ENCODE measurements at places on chromosomes 1 and 21. TPM values are rescaled to one million over a fixed set of nuclear protein-coding genes. Genes with fewer than 3 reads are reported as not detected.

- H3K4me3 ChIP-seq, result no peak overlapping the region
- no peaks in the 10 kb centered on the region for H3K36me3 ChIP-seq
- H3K27me3 ChIP-seq, result peaks cover under 1% of the 10 kb centered on the region
- peaks cover under 1% of the 10 kb centered on the region for H3K4me1 ChIP-seq
- no peak for DNase-seq
- H3K27ac ChIP-seq, result no peak overlapping the region
Observed at GRCh38 chr1:17397910-17398695, 26.1 kb downstream of the PADI6 start.

DNA sequence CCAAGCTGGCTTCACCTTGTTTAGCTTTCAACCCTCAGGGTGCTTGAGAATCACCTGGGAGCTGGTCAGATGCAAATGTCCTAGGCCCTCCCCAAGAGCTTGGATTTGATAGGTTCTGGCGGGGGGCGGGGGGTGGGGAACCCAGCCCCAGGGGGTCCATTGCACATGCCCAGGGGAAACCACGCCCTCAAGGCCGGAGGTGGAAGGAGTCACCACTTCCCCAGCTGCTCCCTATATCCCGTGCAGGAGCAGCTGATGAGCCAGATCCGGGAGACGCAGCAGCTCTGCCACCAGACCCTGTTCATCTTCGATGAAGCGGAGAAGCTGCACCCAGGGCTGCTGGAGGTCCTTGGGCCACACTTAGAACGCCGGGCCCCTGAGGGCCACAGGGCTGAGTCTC is 5.8 kb downstream of the TOR3A start:
- no peak overlapping the region for H3K4me3 ChIP-seq
- H3K4me1 ChIP-seq, result peaks cover 9% of the 10 kb centered on the region
- no peaks in the 10 kb centered on the region for H3K27me3 ChIP-seq

- no peak overlapping the region for H3K27ac ChIP-seq
- H3K36me3 ChIP-seq, result no peaks in the 10 kb centered on the region
- no peaks in the 10 kb centered on the region for H3K27me3 ChIP-seq
- no peak overlapping the region for H3K4me3 ChIP-seq
- no peaks in the 10 kb centered on the region for H3K4me1 ChIP-seq
Observed at GRCh38 chr1:79726911-79727310, 720.4 kb upstream of the ADGRL4 start.

- H3K27me3 ChIP-seq, result no peaks in the 10 kb centered on the region
- H3K4me1 ChIP-seq, result peaks cover 31% of the 10 kb centered on the region
Observed at GRCh38 chr1:161932668-161933067, 91.0 kb downstream of the OLFML2B start.

DNA sequence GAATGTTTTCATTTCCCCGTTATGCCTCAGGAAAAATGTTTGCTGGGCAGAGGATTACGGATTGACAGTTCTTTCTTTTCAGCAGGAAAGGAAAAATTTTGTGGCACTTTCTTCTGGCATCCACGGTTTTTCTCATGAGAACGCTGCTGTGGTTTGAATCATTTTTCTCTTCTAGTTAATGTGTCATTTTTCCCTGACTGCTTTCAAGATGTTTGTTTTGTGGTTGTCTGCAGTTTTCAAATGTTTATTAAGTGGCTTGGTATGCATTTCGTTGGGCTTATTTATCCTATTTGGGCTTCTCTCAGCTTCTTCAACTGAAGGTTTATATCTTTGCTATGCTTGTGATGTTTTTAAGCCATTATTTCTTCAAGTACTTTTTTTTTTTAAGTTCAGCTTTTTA is 359.0 kb downstream of the RGS7 start:
- no peaks in the 10 kb centered on the region for H3K36me3 ChIP-seq
- H3K27ac ChIP-seq, result no peak overlapping the region
- no peak for DNase-seq
- no peaks in the 10 kb centered on the region for H3K27me3 ChIP-seq
- H3K4me1 ChIP-seq, result no peaks in the 10 kb centered on the region

DNA sequence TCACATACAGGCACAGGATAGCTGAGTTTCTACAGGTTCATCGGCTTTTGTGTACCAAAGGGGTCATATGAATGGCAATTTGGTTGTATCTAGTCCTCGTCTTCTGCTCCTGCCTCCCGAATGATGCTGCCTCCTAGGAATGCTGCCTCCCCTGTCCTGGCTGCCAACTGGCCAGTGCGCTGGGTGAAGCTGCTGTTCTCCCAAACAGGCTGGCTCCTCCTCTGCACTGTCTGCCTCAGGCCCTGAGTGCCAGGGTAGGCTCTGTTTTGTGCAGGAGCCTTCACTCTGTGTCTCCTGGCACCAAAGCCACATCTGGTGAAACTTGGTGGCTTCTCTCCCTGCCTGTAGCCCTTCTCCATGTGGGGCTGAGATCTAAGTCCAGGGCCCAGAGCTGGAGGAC is 60.3 kb downstream of the RHOU start:
- DNase-seq, result no peak
- no peaks in the 10 kb centered on the region for H3K27me3 ChIP-seq
- H3K4me3 ChIP-seq, result peak overlapping the region; percentile 56
- H3K36me3 ChIP-seq, result peaks cover 18% of the 10 kb centered on the region
- H3K4me1 ChIP-seq, result peaks cover 36% of the 10 kb centered on the region

GRCh38 chr21:42158846-42159245 is 60.1 kb upstream of the ABCG1 start:
- peaks cover 26% of the 10 kb centered on the region for H3K4me1 ChIP-seq
- no peak overlapping the region for H3K27ac ChIP-seq

DNA sequence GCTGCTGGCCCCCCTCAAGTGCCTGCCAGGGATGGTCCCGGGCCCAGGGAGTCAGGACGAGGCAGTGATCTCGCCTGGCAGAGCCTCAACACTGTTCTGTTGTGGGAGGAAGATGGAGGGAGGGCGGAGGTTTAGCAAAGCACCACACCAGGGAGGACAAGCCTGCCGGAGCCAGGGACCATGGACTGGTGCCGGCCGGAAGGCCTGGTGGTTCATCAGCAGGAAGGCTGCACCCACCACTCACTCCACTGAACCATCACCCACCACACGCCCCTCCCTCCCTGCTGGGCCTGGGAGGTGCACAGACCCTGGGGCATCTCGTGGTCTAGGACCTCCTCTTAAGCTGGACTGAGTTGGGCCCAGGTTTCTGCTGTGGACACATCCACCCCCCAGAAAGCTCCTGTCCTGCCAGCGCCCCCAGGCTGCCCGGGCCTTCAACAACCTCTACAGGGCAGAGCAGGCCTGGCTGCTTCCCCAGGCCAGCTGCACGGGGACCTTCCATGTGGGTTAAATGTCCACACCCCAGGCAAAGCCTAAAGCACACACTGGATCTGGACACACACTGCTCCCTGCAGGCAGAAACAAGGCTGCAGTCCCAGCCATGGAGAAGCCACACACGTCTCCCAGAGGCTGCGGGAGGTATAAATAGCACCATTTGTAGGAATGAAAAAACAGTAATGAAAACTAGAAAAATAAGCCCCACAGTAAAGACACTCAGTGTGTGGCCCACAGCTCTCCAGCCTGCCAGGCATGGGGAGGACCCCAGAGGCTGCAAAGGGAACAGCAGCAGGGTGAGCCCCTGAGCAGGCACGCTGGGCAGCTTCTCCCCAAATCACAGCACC is 10.4 kb upstream of the TMEM240 start:
- H3K4me1 ChIP-seq, result peaks cover 2% of the 10 kb centered on the region
- H3K27me3 ChIP-seq, result no peaks in the 10 kb centered on the region
- H3K4me3 ChIP-seq, result no peak overlapping the region
- H3K36me3 ChIP-seq, result no peaks in the 10 kb centered on the region

DNA sequence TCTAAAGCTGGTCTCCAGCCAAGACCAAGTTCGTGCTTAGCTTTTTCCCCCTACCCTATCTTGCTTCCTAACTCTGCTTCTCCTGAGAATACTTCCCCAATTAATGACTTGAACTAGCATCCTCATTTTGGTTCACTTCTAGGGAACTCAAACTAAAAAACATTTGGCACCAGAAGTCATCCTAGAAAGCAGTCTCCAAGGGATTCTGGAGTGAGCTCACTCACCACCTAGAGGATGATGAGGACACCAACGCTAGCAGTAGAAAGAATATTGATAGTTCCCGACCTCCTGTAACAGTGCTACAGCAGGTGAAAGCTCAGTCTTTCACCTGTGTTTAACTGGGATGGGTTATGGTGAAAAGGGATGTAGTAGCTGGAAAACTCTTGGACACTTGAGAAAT is 4.7 kb upstream of the PSMB2 start:
- H3K27me3 ChIP-seq, result peaks cover 63% of the 10 kb centered on the region
- peaks cover 4% of the 10 kb centered on the region for H3K4me1 ChIP-seq
- no peak overlapping the region for H3K4me3 ChIP-seq

DNA sequence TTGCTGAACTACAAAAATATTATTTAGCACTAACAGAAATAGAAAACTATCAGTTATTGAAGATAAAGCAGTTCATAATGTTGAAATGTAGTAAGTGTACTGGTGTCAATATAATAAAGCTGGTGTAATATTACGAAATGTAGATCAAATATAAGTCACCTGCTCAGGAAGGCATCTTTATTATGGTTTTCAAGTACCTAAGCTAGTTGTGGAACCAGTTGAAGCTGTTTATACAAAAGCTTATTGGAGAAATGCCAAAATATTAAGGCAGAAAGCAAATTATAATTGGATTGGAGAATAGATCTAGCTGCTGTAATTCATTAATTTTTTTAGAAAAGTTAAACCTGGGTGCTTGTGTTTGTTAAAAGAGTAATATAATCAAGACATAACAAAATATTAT is 6.2 kb upstream of the MARK1 start:
- H3K27ac ChIP-seq, result no peak overlapping the region
- no peaks in the 10 kb centered on the region for H3K4me1 ChIP-seq
- H3K27me3 ChIP-seq, result peaks cover 34% of the 10 kb centered on the region
- no peak for DNase-seq

DNA sequence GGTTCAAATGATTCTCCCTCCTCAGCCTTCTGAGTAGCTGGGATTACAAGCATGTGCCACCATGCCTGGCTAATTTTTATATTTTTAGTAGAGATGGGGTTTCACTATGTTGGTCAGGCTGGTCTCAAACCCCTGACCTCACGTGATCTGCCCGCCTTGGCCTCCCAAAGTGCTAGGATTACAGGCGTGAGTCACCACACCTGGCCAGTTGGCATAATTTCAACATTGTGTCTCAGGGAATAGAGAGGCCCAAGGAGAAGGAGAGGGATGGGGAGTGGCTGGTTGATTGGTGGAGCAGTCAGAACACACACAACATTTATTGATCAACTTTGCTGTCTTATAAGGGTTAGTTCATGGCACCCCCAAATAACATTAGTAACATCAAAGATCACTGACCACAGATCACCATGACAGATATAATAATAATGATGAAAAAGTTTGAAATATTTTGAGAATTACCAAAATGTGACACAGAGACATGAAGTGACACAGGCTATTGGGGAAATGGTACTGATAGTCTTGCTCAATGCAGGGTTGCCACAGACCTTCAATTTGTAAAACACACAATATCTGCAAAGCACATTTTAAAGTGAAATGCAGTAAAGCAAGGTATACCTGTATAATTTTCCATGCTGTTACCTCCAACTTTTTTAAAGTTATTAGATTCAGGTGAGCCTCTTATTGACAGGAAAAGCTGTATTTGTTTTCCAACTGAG is 15.8 kb upstream of the CYB5R1 start:
- H3K36me3 ChIP-seq, result no peaks in the 10 kb centered on the region
- H3K27ac ChIP-seq, result no peak overlapping the region

- H3K27me3 ChIP-seq, result peaks cover 5% of the 10 kb centered on the region
- H3K27ac ChIP-seq, result no peak overlapping the region
- H3K4me1 ChIP-seq, result peaks cover 1% of the 10 kb centered on the region
- no peaks in the 10 kb centered on the region for H3K36me3 ChIP-seq
- DNase-seq, result no peak
Observed at GRCh38 chr1:204872262-204872881, 1.7 kb downstream of the NFASC start.

DNA sequence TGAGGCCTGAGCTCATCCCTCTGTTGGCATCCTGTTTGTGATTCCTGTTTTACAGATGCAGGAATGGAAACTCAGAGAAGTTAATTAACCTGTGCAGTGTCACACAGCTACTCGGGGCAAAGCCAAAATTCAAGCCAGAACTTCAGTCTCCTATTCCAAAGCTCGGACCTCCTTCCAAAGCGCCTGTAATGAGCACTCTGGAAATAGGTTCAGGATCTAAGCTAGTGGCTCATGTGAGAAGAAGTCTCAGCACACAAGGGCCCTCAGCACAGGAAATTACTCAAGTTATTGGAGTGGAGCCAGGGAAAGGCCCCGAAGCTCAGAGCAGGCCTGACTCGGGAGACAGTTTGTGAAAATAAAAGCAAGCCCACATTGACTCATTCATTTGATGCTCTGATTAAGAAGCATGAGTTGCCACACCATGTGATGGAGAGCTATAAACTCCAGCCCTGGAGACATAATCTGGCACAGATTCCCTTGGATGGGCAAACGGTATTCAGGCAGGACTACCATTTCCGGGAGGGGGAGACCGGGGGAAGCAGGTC is 50.6 kb upstream of the LYST start:
- no peak overlapping the region for H3K27ac ChIP-seq
- DNase-seq, result no peak
- H3K27me3 ChIP-seq, result no peaks in the 10 kb centered on the region
- H3K4me1 ChIP-seq, result peaks cover 18% of the 10 kb centered on the region
- H3K36me3 ChIP-seq, result no peaks in the 10 kb centered on the region

- DNase-seq, result no peak
- no peaks in the 10 kb centered on the region for H3K27me3 ChIP-seq
- no peak overlapping the region for H3K4me3 ChIP-seq
- H3K27ac ChIP-seq, result no peak overlapping the region
- H3K4me1 ChIP-seq, result no peaks in the 10 kb centered on the region
- no peaks in the 10 kb centered on the region for H3K36me3 ChIP-seq
Observed at GRCh38 chr1:163205513-163205912, 2.8 kb upstream of the RGS5 start.

DNA sequence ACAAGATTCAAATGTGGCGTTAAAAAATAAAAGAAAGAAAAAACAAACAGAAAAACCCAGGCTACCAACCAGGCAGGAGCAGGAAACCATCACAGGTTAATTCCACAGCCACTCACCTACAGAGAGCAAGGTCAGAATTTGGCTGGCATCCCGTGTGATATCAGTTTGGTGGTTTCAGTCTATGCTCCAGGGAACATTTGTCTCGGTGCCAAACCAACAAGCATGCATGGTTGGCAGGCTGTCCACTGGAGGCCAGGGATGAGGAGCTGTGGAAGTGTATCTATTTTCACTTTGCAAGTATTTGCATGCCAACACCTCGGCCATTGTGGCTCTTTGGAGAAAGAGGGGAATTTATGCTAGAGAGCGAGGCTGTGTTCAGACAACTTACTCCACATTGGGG is 53.1 kb upstream of the PROX1 start:
- no peaks in the 10 kb centered on the region for H3K4me1 ChIP-seq
- DNase-seq, result no peak
- H3K27me3 ChIP-seq, result peaks cover 2% of the 10 kb centered on the region
- no peak overlapping the region for H3K27ac ChIP-seq
- no peak overlapping the region for H3K4me3 ChIP-seq

- H3K4me3 ChIP-seq, result no peak overlapping the region
- H3K27ac ChIP-seq, result no peak overlapping the region
Observed at GRCh38 chr1:35430762-35431161, 126.4 kb downstream of the KIAA0319L start.

SPATA17 gene
- not detected for total RNA-seq

GBP6 gene
- total RNA-seq, result 0.23 TPM

LRRC3 gene
- total RNA-seq, result 3.5 TPM

LCE1E gene
- total RNA-seq, result not detected

IRF6 gene
- 2.0 TPM for total RNA-seq

KRTAP7-1 gene
- total RNA-seq, result not detected
